Memory B cell (primary cell): ENCODE measurements at places on chromosomes 7 and 10.

DNA sequence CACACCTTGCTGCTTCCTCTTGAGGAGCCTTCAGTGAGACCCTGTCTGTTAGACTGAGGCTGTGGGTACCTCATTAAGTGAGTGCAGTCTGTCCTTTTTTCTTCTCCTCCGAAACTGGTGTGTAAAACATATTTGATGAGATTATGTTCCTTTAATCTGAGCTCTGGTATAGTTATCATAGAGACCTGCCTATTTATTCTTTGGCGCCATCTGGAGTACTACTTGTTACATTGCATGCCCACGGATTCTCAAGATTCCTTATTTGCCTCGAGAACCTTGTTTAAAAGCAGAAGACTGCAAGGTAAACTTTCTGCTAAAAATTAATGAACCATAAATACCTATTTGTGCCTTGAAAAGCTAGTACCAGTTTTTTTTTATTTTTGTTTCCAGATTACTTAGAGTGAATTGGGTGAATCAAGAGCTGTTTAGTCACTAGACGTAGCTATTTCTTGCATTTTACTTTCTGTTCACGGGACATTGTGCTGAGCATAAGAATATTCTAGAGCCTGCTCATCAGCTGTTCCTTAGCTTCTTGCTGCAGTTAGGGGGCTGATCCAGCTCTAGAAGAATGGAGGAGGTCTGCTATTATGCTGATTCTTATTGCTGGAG, 16.9 kb upstream of the STMP1 start:
- no peak for DNase-seq

GRCh38 chr10:44397476-44398225, 12.8 kb upstream of the CXCL12 start:
- no peak for DNase-seq

DNA sequence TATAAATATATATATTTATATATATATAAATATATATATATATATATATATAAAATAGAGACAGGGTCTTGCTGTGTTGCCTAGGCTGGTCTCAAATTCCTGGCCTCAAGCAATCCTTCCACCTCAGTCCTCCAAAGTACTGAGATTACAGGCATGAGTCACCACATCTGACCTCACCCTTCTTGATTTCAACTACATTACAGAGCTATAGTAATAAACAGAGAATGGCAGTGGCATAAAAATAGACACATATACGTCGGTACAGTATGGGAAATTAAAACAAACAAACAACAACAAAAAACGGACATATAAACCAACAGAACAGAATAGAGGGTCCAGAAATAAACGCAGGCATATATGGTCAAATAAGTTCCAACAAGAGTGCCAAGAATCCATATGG, 77.6 kb upstream of the PPP1R3A start:
- DNase-seq, result no peak

DNA sequence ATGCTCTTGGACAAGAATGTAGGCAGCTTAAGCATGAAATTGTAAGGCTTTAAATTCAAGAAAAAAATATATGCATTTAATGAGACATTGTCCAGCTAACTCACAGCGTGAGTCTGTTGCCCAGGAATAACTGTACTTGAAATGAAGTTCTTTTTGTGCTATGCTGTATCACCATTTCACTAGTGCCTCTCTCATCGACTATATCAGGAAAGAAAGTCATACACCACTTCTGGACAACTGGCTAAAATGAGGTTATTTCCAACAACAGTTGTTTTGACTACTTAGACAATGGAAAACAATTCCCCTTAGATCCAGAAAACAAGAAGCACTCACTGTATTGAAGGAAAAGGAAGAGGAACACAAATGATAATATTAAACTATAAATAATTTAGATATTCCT, 251.8 kb downstream of the CRPPA start:
- no peak for DNase-seq

DNA sequence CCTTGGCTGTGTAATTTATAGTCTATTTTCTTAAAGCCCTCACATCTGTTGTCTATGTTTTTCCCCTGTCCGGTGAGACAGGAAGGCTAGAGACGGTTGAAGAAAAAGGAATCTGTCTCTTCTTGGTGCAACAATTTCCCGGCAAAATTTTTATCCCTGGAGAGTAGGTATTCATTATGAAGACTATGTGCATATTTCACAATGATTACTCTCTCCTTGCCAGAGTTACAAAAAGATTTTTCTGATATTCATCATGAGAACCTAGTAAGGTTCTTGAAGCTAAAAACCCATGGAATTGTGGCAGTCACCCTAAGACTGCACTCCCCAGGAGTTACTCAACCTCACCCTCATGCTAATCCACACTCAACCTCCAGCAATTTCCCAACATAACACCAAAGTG, 55.0 kb upstream of the GHITM start:
- DNase-seq, result no peak

- no peak for DNase-seq
These were observed 71.5 kb downstream of the COL13A1 start for GRCh38 chr10:69873135-69873639.

DNA sequence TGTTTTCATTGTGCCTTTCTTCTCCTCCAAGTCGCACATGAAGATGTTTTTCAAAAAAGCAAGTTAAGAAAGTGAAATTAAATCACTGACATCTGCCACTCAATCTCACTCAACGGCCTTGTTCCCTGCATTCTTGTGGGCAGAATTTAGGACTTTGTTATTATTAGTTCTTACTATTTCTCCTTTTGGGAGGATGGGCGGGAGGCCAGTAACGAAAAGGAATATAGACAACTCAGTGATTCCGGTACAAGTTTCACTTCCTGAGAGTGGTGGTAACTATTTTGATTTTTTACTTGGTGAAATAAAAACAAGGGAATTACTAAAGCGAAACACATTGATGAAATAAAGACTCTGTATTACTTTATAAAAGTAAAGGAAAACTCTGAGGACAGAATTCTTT, 231.9 kb upstream of the HABP2 start:
- DNase-seq, result no peak

DNA sequence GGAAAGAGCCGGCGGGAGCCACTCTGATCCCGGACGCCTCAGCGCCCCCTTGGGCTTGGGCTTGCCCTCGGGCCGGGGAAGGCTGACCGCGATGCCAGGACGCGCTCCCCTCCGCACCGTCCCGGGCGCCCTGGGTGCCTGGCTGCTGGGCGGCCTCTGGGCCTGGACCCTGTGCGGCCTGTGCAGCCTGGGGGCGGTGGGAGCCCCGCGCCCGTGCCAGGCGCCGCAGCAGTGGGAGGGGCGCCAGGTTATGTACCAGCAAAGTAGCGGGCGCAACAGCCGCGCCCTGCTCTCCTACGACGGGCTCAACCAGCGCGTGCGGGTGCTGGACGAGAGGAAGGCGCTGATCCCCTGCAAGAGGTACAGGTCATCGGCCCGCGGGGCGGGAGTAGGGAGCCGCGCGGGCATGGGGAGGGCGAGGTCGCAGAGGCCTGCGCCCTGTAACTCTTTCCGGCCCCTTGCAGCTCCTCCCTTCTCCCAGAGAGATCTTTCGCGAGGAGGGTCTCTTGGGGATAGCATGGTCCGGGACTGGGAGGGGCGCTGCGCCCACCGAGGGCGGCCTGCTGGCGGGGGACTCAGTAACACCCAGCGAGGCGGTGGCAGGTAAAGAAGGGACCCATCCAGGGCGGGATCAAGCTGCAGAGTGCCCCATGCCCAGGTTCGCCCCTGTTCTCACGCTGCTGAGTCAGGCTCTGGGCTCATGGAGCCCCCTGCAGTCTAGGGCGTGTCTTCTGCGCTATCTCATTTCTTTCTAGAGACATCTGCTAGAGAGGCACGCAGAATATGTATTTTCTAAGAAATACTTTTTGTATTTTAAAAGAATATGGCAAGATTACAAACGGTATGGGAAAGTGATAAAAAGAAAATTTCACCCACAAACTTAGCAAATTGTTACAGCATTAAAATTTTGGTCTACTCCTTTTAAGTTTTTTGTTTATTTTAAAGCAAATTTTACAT, 687 bp downstream of the EPDR1 start:
- DNase-seq, result peak; percentile 24

DNA sequence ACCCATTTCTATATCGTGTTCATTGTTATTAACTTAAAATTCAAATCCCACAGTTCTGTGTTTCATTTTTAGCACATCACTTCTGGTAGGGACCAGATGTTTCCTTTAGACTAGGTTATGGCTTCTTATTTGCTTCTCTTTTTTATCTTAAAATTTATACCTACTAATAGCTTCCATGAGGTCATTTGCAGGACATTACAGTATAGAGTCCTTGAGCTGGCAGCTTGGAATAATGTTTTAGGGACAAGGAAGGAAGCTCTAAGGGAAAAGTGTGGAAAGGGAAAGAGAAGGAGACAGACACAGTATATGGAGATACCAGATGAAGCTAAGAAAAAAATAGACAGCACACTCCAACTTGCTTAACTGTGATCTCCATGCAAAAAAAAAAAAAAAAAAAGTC, 48.8 kb upstream of the CD36 start:
- DNase-seq, result no peak

DNA sequence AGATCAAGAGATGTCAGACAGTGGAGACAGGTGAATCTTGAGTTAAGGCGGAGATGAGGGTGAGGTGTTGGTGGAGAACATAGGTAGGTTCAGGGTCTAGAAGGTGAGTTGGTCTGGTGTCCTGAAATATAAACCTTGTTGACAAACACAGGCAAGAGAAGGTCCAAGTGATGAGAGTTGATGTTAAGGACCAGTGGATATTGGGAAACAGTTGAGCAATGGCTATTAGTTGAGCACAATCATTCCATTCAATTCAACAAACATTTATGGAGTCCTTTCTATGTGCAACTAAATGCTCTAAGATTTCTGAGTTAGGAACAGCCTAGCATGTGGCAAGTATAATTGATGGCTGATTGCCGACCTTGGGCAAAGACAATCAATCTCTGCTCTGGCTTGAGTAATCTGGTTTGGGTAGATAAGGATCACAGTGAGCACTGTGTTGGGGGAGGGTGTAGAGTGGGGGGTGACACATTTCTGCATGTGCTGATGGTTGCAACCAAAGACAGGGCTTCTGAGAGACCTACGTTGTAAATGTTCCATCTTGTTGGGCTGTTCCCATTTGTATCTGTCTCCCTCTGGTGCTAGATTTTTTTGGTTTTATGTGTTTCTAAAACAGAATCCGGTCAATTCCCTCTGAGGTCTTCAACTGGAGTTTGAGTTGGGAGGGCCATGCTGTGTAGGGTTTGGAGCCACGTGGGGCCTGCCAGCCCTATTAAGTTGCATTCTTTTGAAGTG, 201.1 kb downstream of the BAMBI start:
- DNase-seq, result no peak

GRCh38 chr7:37971491-37971890, 51.1 kb downstream of the EPDR1 start:
- no peak for DNase-seq
